ENCODE measurements at places on chromosomes 6 and 20.

GRCh38 chr6:29532320-29532951 lies 27.1 kb downstream of the UBD start:
- no peak for DNase-seq

GRCh38 chr6:26031151-26031594 lies 56.1 kb upstream of the HFE start:
- DNase-seq = no peak

DNA sequence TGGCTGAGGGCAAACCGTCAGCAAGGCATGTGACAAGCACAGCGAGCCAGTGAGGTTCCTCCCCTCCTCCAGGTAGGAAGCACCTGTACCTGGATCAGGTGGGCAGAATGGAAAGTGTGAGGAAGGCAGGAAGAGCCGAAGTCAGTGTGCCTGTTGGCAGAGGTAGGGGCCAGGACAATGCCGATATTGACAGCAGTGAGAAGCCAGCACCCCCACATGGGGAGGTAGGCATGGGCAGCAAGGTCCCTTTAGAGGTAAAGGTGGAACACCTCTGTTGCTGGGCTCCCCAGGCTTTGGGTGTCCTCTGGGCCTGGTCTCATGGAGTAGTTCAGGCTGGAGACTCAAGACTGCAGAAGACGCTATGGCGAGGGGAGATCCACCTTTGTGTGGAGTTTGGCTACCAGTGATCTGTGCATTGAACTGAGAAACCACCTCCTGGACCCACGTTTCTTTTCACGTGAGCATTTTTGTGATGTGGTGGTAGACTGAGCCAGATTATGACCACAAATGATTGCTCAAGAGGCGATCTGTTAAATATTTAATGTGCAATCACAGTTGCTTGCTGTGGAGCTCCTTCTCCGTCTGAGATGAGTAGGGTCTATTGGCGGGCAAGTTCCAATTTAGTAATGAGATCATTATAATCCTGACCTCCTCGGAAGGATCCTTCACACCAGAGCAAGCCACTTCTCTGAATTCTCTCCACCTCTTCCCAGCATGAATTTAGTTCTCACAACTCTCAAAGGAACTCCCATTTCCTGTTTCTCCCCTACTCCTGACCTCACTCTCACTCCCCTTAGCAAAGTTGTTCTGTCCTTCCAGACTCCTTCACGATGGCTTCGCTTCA lies 174.8 kb downstream of the CDH26 start:
- no peak for DNase-seq

DNA sequence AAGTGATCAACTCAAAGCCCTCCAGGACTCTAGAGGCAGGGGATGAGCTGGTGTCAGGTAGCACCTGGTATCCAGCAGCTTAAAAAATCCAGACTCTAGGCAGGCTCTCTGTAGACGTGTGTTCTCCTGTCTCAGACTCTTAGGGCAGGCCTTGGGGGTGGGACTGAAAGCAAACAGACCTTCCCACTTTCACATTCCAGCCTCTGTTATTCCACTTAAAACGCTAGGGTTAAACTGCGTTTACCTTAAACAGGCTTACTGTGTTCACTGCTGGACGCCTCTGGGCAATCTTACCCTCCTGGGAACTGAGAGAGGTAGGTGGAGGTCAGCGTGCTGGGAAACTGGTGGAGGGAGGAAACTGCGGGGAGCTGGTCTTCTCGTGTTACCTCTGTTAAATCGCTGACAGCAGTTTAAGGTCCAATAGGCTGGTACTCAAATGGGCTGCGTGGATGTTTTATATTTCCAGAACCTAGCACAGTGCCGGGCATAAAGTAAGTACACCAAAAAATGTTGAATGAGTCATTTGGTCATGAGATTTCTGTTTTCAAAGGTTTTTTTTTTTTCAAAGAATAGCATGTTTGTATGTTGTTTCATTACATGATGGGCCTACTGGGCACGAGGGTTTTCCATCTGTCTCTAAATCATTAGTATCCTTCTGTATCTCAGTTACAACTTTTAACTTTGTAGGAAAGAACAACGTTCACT lies at the start of gene GCNT2:
GCNT2 (plus strand) TSS at position 248 of the 705 bp plus-strand sequence. CDS start 7,561 bp downstream, outside the sequence.
- no peak for DNase-seq

DNA sequence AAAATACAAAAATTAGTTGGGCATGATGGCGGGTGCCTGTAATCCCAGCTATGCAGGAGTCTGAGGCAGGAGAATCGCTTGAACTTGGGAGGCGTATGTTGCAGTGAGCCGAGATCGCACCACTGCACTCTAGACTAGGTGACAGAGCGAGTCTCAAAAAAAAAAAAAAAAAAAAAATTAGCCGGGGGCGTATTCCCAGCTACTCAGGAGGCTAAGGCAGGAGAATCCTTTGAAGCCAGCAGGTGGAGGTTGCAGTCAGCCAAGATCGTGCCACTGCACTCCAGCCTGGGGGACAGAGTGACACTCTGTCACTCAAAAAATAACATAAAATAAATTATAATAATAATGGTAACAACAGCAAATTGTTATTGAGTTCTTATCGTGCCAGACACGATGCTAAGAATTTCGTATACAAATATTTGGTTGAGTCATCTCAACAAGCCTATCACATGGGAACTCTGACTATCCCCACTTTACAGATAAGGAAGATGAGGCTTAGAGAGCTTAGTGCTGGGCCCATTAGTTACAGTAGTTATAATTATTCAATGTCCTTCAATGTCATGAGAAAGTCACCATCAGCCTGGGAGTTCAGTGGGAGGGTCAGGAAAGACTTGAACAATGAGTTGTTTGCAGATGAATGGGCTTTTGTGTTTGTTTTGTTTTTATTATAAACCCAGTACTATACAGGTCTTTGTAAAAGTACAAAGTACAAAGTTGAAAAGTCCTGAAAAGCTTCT lies 19.4 kb downstream of the C6orf15 start:
- DNase-seq = no peak

- no peak for DNase-seq
These were observed 148.4 kb upstream of the EYA4 start for GRCh38 chr6:133092771-133093170.

- no peak for DNase-seq
These were observed 36.6 kb upstream of the HDAC2 start for GRCh38 chr6:114007516-114007915.

DNA sequence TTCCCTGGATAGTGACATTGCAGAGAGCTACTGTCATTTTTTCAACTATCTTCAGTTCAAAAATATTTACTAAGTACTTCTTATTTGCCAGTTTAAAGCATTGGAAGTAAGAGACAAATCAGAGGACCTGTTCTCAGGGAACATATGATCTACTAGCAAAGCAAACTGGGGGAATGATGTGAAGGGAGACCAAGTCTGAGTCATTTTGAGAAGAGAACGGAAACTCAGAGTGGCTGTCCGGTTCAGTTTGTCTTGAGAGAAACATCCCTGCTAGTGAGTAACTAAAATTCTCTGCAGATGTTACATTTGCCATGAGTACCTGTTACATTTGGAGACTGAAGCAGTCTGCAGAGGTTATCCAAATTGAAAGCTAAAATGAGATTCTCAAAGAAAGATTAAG lies 118.3 kb downstream of the KCNQ5 start:
- no peak for DNase-seq
